HAP-1 (cell line): ENCODE measurements at places on chromosomes 11 and 22.

GRCh38 chr11:134579724-134580609 is 167.9 kb upstream of the B3GAT1 start:
- no peak for DNase-seq

DNA sequence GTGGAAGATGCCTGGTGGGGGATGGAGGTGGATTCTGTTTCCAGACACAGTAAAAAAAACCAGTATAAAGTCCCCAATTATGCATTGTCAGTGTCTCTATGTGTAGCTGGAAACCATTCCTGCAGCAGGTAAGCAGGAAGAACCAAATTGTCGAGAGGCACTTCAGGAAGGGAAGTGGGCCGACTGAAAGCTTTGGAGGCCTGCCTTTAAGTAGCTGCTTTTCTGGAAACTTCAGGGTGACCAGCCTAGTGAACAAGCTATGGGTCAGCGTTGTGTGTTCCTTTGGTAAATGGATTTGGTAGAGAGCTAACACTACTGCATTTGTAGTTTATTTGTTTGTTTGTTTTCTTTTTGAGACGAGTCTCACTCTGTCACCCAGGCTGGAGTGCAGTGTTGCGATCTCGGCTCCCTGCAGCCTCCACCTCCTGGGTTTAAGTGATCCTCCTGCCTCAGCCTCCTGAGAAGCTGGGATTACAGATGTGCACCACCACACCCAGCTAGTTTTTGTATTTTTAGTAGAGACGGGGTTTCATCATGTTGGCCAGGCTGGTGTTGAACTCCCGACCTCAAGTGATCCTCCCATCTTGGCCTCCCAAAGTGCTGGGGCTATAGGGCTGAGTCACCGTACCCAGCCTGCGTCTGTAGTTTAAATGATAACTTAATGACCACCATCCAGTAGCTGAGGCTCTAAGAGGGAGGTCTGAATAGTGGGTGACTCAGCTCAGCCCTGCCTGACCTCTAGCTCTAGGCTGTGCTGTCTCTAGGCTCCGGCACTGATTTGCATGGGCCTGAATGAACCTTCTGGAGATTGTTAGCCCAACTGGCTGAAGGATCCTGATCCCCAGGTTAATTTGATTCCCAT is 12.8 kb downstream of the PTPRJ start:
- no peak for DNase-seq

DNA sequence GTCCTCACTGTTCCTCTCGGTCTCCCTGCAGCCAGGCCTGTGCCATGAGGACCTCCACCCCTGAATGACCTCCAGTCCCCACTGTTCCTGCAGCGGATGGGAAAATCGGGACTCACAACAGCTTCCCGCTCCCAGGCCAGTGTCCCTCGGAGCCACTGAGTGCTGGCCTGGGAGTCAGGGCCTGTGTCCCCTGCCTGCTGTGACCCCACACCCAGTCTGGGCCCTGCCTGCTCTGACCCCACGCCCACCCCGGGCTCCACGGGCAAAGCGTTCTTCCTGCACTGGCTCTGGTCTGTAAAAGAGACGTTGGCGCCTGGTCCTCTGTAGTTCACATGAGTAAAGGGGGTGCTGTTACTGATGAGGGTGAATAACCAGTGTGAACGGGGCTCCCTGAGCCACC is 73.0 kb upstream of the SHISAL1 start:
- no peak for DNase-seq

- DNase-seq = no peak
Measured at GRCh38 chr11:131378931-131379330, 8.5 kb downstream of the NTM start.

- no peak for DNase-seq
Measured at GRCh38 chr11:115092516-115092915, 411.7 kb downstream of the CADM1 start.

- no peak for DNase-seq
Measured at GRCh38 chr22:29806196-29806595, 31.9 kb downstream of the ASCC2 start.

DNA sequence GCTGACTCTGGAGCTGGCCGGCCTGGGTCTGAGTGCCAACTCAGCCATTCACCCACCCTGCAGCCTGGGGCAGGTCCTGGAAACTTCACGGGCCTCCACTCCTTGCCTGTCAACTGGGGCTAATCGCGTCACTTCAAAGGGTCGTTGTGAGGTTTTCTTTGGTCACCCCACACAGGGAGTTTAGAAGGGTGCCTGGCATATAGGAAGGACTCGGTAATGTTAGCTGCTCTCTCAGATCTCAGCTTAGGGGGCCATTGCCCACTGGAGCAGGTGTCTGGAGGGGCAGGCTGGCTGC is 7.3 kb downstream of the INCENP start:
- DNase-seq = no peak
